ENCODE measurements at places on chromosomes 2 and 18. TPM values are rescaled to one million over a fixed set of nuclear protein-coding genes. Genes with fewer than 3 reads are reported as not detected.

DNA sequence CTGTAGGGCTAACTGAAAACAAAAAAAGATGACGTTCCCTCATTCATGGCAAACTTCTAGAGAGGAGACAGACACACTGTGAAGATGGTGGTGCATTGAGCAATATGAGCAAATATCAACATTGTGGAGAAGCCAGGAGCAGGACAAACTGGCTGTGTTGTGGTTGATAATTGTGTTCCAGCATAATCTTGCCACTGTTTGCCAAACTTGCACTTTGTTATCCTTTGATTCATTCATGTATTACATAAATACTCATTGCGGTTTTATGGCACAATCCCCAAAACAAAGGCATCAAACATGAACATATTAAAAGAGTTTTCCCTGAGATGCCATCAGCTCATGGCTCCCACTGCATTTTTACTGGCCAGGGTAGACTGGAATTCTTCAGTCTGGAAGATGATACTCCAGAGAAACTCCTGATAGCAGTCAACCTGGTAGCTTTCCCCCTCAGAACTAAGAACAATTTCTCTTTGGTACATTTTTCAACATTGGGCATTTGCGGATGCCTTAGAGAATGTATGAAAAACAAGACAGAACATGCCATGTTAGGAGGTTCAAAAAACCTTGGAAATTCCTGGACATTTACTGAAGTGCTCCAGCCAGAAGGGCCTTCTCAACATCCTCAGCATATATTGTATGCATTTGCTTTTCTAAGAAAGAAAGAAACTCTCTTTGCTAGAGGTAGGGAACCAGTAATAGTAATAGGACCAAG, 487.4 kb upstream of the CELF4 start:
- DNase-seq = no peak

DNA sequence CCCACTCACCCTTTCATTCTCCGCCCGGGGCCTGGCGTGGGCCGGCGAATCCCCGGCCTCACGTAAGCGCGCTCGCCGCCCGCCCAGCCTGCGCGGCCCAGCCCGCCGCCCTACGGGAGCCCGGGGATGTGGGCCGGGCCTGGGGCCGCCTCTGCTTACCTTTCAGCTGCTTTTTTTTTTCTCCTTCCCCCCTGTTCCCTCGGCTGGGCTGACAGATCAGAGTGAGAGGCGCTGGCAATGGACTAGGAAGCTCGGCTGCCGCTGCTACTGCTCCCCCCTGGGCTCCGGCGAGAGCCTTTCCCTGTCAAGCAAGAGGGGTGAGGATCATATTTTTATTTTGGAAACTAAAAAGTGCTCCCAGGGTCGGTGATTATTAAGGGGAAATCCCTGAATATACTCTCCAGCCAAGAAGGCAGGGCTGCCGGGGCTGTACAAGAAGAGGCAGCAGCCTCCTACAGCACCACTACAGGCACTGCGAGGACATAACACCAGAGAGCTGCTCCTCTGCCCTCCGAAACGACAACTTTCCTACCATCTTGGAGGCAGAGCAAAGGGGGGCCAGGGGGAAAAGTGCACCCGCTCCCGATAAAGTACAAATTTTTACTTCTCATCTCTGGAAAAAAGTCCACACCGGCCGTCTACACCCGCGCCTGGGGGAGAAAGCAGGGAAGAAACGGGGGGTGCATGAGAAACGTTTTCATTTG, at the start of gene INO80D:
INO80D (minus strand) TSS at position 433 of the 704 bp plus-strand sequence. CDS start 23,158 bp downstream, outside the sequence.
- DNase-seq = peak; percentile 86

DNA sequence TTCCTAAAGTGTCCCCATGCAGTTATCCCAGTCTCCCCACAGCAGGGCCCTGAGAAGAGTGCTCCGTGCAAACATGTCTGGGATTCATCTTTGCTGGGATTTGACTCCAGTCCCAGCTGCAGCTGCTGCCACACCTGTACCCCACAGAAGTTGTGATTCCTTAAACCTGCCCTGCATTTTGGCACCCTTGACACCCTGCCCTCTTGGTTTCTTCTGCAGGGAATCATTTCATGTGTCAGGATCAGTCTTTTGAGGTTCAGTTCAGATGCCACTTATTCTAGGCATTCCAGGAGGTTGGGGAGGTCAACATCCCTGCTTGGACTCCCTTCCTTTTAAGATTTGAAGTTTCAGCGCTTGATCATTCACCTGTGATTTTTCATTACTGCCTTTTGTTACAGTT, 108.3 kb downstream of the SPTBN1 start:
- no peak for DNase-seq

DNA sequence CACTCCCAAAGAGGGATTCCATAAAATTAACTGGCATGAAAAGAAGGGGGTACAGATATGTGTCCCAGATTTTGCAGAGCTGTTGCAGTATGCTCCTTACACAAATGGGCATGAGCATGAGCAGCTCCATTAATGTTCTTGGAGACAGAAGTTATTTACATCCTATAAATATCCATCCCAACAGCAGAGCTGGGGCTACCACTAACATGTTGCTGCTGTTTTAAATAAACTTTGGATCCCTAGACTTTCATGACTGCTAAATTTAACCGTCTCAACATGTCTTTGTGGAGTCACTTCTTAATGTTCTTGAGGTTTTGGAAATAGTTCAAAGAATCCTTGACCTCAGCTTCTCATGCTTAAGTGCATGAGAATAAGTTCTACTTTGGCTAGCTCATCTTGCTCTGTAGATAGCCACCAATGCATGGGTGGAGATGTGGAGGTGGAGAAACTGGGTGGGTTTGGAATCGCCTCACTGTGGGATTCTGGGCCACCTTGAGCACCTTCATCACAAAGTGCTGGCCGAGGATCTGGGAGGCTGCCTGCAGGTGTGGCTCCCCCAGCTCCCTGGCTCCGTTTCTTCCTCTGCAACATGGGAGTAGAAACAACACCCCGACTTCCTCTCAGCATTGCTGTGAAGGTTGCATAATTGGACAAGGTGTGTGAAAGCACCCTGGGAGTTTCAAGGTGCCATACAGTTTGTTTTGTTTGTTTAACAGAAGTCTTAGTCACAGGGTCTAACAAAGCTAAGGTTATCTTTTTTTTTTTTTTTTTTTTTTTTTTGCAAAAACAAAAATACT, 307.2 kb downstream of the MYCN start:
- DNase-seq = no peak

DNA sequence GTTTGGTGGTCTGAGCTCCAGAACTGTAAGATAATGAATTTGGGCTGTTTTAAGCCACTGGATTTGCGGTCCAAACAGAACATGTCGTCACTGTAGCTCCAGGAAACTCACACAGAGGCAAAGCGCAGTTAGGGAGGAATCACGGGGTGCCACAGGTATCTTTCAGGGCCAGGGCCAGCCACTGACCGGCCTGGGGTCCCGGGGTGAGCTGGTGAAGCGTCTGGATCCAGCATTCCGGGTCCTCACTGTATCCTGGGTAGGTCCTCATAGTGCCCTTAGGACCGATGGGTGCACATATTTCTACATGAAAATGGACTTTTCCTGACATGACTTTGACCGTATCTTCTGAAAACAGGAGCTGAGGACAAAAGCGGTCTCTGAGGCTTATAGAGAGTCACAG, 196.0 kb upstream of the HDAC4 start:
- no peak for DNase-seq

GRCh38 chr2:10654069-10654468, 35.7 kb downstream of the NOL10 start:
- DNase-seq = peak; percentile 47

GRCh38 chr2:86239326-86239725, 40.1 kb downstream of the MRPL35 start:
- no peak for DNase-seq

DNA sequence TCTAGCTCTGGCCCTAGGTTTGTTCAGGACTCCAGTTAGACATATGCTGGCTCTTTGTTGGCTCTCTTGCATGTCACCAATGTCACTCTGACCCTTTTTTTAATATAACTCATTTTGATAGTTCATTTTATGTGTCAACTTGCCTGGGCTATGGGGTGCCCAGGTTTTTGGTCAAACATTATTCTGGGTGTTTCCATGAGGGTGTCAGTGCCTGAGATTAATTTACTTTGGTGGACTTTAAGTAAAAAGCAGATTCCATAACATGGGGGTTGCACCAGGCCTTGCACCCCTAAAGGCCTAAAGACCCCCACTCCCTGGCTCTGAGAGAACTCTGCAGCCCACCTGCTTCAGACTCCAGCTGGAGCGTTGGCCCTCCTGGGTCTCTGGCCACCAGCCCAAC, 48.1 kb upstream of the SNTG2 start:
- DNase-seq = no peak

GRCh38 chr2:221554769-221555493, 17.2 kb downstream of the EPHA4 start:
- no peak for DNase-seq

GRCh38 chr18:8005870-8006569, 438.9 kb downstream of the PTPRM start:
- no peak for DNase-seq

DNA sequence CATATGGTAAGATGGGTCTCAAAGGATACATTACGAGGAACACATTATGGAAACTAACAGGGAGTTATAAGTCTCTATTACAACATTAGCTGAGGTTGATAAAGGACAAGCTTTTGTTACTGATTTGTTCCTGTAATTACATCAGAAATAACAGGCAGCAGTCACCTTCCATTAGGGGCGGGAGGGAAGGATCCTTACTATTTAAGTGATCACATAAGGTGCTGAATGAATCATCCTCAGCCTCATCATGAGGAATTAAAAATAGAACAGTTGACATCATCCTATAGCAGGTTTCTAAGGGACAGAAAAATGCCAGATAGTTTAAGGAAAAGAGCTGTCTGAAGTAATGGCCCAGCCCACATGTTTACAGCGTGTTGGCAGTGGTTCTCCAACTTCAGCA, 86.9 kb upstream of the MGAT5 start:
- peak; percentile 13 for DNase-seq

DNA sequence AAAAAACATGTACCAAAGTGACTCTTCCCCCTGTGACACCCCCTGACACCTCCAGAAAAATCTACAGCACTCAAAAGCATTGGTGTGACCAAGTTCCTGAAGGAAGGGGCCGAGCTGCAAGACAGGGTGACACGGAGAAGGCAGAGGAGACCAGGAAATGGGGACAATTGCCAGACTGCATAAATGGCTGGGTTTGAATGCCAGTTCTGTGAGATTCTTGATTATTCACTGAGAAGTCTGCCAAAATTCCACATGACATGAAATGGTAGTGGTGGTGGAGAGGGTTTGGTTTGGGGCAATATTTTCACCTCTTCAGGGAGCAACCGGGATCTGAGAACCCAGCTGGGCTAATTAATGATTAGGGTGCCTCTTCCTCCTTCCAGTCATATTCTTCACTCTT, 178.5 kb downstream of the ARL4C start:
- no peak for DNase-seq

DNA sequence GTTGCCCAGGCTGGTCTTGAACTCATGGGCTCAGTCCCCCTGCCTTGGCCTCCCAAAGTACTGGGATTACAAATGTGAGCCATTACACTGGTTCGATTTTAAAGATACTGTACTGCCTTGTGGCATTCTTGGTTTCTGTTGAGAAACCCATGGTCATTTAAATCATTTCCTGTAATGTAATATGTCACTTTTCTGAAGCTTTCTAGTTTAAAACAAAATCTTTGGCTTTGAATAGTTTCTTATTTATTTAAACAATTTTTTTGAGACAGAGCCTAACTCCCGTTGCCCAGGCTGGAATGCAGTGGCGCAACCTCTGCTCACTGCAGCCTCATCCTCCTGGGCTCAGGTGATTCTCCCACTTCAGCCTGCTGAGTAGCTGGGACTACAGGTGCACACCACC, 8.9 kb downstream of the ZNF512 start:
- no peak for DNase-seq

GRCh38 chr2:113050921-113051895, 1.5 kb downstream of the IL36B start:
- no peak for DNase-seq

- DNase-seq = no peak
Measured at GRCh38 chr2:192960945-192961344, 766.2 kb upstream of the TMEFF2 start.

DNA sequence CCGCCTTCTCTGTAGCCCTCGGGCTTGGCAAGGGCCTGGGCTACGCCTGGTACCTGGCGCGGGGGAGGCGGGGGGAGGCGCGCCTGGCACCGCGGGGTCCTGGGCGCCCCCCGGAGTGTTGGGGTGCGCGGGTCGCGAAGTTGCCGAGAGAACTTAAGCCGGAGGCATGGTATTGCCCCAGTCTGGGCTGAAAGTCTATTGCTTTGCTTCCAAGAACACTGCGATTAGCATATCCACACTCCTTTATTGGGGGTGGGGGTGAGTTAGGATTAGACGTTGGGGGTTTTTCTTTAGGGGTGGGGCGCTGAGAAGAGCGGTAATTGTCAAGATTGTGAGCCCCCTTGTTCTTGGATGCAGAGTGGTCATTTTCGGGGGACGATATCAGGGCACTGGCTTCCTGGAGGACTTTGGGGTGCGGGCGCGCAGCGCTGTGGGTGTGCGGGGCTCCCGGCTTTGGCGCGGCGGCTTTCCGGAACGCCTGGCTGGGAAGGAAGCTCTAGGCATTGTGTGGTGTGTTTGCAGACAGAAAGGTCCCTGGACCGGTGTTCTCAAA, 798 bp downstream of the TANC1 start:
- no peak for DNase-seq

GRCh38 chr2:233445152-233445830, 91.0 kb downstream of the DGKD start:
- DNase-seq = no peak

GRCh38 chr2:212596688-212597087, 58.1 kb upstream of the ERBB4 start:
- no peak for DNase-seq

GRCh38 chr18:47863041-47863440, 67.4 kb downstream of the SMAD2 start:
- no peak for DNase-seq

- no peak for DNase-seq
Measured at GRCh38 chr18:74457725-74458421, 765 bp upstream of the DIPK1C start.

GRCh38 chr2:23146011-23146410, 239.0 kb upstream of the KLHL29 start:
- no peak for DNase-seq

GRCh38 chr18:65753520-65753919, 2.7 kb downstream of the CDH7 start:
- DNase-seq = no peak

- peak; percentile 82 for DNase-seq
Measured at GRCh38 chr2:226439337-226439736, 360.3 kb downstream of the IRS1 start.

- DNase-seq = peak; percentile 35
Measured at GRCh38 chr2:53202063-53202462, 565.5 kb upstream of the CHAC2 start.

- peak; percentile 83 for DNase-seq
Measured at GRCh38 chr2:189287982-189288521, 108.5 kb upstream of the COL5A2 start.

GRCh38 chr2:203734276-203734983, 28.0 kb downstream of the CD28 start:
- no peak for DNase-seq

The LOXHD1 gene
- not detected for total RNA-seq

The SERPINB13 gene
- not detected for total RNA-seq

The TRABD2A gene
- 5.3 TPM for total RNA-seq

The C2orf81 gene
- 1.3 TPM for total RNA-seq

The METTL5 gene
- 133 TPM for total RNA-seq

The MOGAT1 gene
- total RNA-seq = 0.24 TPM

The SCN9A gene
- 0.12 TPM for total RNA-seq

The INHA gene
- 0.12 TPM for total RNA-seq

The TMEM185B gene
- total RNA-seq = 34.5 TPM

The DPY30 gene
- 149 TPM for total RNA-seq

The PUM2 gene
- total RNA-seq = 25.0 TPM

The LYPD6 gene
- total RNA-seq = 16.1 TPM

The TMEM247 gene
- not detected for total RNA-seq

The CROCC2 gene
- 0.12 TPM for total RNA-seq

The CIDEA gene
- total RNA-seq = not detected

The REG1B gene
- not detected for total RNA-seq

The SULT1C4 gene
- total RNA-seq = not detected

The LYG1 gene
- 0.49 TPM for total RNA-seq

Data from RPMI7951 (cell line).